ENCODE measurements at places on chromosomes 3 and 15. TPM values are rescaled to one million over a fixed set of nuclear protein-coding genes. Genes with fewer than 3 reads are reported as not detected.

DNA sequence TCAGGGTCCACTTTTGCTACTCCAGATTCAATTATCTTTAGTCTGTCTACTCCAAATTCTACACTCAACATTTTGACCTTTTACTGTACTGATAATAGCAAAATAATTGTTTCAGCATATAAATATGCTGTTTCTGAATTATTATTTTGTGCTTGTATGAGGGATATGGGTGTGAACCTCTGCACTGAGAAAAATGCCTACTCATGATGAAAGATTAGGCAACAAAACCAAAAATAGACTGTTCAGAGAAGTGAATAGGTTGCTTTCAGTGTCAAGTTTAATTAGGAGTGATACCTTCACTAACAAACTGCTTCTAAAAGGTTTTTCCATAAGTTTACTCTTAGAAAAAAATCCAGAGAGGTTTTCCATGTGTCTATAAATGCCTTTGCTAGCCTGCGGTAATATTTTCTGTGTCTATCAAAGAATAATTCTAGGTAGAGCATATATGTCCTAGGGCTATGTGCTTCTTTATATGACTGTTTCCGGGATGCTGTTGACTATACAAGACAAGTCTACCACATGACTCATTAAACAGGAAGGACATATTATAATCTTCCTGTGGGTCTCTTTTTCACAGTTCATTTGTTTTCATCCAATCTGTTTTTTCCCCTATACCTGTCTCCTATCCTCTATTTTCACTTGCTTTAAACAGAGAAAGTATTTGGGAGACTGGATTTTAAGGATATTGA is 218.5 kb upstream of the TTC14 start:
- no peak for DNase-seq

Gene ADAMTS7
- 1.3 TPM for total RNA-seq

Gene GOLGA8S
- total RNA-seq = under 0.01 TPM

DNA sequence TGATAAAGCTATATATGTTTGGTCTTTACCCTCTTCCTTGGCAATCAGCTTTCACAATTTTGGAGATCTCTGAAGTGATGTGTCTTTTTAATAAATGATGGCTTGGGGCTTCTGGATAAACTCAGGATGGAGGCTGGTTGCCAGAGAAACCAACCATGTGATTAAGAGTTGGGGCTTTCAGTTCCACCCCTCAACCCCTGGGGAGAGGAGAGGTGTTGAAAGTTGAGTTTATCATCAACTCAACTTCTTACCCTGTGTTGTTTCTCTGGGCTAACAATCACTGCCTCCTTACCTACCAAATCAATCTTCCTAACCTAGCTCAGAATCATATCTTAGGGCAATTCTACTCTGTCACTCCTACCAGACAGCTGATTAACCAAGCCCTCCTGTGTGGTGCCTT is 735.8 kb downstream of the ZPLD1 start:
- no peak for DNase-seq

Gene SLC12A1
- not detected for total RNA-seq

Gene THAP10
- total RNA-seq = 5.9 TPM

DNA sequence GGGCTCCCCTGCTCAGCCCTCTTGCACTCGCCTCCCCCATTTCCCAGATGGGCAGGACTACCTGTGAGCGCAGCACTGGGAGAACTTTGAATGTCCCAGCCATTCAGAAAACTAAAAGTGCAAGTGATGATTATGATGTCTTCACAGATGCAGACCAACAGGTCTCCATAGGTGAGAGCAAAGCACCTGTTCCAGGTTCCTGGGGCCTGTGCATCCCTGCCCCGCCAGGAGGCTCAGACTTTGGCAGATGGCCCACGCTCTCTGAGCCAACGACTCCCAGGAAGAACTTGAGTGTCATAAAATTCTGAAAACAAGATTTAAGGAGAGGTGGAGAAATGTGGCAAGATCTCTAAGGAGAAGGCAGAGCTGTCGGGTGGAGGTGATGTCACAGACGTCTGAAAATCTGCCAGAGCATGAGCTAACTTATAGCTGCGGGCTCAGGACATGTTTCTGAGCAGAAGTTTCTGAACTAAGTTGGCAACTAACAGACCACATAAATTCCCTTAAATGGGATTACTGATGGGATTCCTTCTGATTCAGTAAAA is 110.8 kb upstream of the IGF1R start:
- DNase-seq = peak; percentile 38

Gene TLR9
- not detected for total RNA-seq

DNA sequence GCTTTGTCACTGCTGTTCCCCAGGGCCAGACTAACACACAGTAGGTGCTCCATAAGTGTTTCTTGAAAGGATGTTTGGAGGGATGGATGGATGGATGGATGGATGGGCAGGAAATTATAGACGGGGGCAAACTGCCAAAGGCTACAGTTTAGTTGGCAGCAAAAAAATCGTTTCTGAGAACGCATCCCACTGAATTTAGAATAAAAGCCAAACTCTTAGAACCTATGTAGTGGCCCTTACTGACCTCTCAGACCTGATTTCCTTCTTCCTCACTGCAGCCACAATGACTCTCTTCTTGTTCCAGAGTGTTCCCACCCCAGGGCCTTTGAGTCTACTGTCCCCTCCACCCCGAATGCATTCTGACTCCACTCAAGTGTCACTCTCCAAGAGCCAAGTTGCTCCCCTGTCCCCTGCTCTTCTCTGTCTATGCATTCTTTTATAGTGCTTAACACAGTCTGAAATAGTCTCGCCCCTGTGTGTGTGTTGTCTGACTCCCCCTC is 5.2 kb upstream of the GATA2 start:
- DNase-seq = no peak

- DNase-seq = no peak
Measured at GRCh38 chr3:57233799-57234198, 6.3 kb downstream of the APPL1 start.

Gene RBM15B
- total RNA-seq = 28.7 TPM

All from breast epithelium (tissue), 4 donors.